ENCODE measurements at places on chromosomes 5 and 9. TPM values are rescaled to one million over a fixed set of nuclear protein-coding genes. Genes with fewer than 3 reads are reported as not detected.

Gene CDH9
- total RNA-seq, result 31.4 TPM

Gene SLC36A2
- not detected for total RNA-seq

GRCh38 chr5:159825551-159826051, 90.7 kb upstream of the ADRA1B start:
- DNase-seq, result no peak

- DNase-seq, result no peak
These were observed 14.0 kb downstream of the BOD1 start for GRCh38 chr5:173602423-173602822.

GRCh38 chr9:114785866-114786650, 19.8 kb downstream of the TNFSF15 start:
- no peak for DNase-seq

GRCh38 chr9:131656356-131657036, 83.4 kb downstream of the RAPGEF1 start:
- no peak for DNase-seq

DNA sequence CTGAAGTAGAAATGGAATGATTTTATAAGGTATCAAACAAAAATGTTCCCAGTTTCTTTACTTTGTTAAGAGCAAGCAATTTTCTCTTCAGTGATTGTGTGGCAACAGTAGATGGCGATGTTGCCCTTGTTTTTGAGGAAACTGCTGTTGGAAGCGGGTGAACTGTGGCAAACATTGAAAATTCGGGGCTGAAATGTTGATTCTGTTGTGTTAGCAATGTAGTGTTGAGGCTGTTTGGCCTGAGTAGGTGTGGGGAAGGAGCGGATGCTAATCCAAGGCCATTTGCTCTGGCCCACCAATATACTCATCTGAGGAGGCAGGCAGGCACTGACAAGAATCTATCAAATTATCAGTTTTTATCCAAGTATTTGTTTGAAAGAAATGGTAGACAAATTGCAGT, 129.8 kb downstream of the SLC12A2 start:
- no peak for DNase-seq

GRCh38 chr9:94277885-94278536, 18.9 kb downstream of the ZNF169 start:
- no peak for DNase-seq

DNA sequence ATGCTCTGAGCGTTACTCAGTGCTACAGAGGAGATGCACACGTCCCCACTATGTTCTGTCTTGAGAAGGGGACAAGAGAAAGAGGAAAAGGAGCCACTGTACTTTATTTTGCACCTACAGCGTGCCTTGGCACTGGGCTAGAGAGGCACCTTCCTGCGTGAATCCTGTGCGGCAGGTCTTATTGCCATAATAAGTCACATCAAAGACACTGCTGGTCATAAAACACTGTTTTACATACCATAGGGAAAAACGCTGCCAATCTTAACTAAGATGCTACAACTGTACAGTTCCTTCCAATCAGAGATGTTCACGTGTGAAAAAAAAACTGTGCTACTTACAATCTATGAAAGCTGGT, 48.1 kb downstream of the NEURL1B start:
- peak; percentile 12 for DNase-seq

GRCh38 chr5:134577796-134578577, 52.5 kb downstream of the JADE2 start:
- peak; percentile 77 for DNase-seq

GRCh38 chr5:23314827-23315226, 192.6 kb upstream of the PRDM9 start:
- DNase-seq, result no peak

DNA sequence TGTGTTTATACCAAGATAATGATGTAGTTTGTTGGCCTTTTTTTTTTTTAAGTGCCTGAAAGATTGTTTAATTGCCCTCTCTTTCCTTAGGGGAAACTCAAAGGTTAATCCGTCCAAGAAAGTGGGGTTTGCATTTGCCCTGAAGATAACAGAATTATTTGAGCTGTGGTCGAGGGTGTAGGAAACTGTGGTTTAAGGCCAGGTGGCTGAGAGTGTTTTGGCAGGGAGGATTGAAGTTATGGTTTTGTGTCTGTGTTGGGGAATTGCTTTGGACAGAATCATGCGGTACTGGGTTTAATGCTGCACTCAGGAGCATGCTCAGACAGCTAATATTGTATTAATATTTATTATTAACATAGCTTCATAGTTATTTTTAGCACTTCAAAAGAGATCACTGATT, 509.8 kb downstream of the EBF1 start:
- no peak for DNase-seq
